ENCODE measurements at places on chromosomes 6 and 20.

DNA sequence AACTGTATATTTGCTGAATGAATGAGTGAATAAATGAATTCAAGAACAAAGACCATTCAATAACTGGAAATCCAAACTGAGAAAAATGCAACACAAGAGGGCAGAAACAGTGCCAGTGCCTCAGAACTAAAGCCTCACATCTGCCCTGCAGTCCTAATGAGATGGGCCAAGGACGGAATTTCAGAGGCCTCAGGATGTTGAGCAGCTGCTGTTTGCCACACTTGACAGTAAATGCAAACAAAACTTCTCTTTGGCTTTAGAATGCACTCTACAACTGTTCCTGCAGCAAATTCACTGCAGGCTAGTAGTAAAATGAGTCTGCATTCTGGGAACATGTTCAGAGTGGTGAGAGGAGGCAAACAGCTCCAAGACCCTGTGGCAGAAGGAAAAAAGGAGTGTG lies 177.6 kb upstream of the LRFN2 start:
- no peak for DNase-seq

GRCh38 chr6:35046862-35047261 lies 94.3 kb downstream of the TCP11 start:
- no peak for DNase-seq

- no peak for DNase-seq
Observed at GRCh38 chr6:30966154-30966553, 17.4 kb upstream of the MUC21 start.

GRCh38 chr20:1108437-1108920 lies 9.9 kb upstream of the PSMF1 start:
- DNase-seq, result peak; percentile 67

DNA sequence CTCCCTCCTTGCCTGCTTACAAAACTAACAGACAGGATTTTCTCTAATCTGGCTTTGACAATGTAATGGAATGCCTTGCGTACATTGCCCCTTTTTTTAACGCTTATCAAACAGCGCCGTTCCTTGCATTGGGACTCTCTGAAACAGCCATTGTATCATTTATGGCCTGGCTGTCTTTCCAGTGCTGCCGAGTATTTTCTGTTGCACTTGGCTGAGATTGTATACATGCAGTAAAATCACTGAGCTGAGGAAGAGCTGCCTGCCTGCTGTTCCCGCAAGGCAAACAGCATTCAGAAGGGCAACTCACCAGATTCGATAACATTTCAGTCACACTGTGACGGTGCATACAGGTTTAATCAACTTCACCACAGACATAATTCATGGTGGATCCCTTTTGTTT lies 106.0 kb downstream of the SH3BGRL2 start:
- no peak for DNase-seq

GRCh38 chr6:44224965-44225305 lies 1.5 kb downstream of the SLC29A1 start:
- no peak for DNase-seq

DNA sequence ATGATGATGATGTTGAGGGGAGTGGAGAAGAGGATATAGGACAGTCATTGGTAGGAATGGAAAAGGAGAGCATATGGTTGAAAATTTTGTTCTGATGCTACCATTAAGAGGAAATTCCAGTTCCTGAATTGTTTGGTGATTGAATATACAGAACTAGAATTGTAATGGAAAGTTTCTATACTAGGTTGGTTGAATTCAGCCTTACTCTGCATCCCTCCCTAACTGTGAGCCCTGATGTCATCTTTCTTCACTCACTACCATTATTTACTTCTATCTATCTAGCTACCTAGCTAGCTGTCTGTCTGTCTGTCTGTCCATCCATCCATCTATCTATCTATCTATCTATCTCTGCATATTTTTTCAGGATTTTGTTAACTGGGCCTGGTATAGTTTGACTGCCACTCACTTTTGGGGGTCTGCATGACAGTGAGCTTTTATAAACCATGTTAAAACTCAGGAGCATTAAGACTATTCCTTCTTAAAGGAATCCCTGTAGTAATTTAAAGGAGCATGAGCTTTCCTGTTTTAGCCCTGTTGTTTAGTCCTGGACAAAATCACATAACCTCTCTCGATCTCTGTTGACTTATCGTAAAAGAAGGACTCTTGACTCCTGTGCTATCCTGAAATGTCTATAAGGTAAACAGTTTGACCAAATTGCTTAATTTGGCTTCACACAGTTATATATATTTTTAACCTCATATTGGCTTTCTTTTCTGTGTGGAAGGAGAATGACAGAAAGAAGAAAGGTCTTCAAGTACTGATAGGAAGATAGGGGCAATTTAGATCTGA lies 71.4 kb downstream of the AKAP7 start:
- DNase-seq, result no peak

DNA sequence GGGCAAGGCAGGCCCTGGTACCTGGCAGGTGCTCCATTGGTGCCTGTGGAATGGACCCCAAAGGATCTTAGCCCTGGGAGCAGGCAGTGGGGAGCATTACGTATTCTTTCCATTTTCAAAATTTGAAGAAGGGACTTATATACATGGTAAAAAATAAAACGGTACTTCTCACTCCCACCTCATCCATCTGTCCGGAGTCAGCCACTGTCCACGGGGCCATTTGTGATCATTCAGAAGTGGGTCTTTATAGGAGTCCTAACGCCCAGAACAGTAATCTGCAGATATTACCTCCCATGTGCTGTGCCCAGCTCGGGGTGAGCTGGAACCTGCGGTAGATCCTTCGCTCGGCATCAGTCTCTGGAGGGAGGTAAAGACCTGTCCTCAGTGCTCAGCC lies 110.4 kb downstream of the SYCP2 start:
- no peak for DNase-seq

- no peak for DNase-seq
Observed at GRCh38 chr6:45702849-45703739, 312.6 kb downstream of the CLIC5 start.

DNA sequence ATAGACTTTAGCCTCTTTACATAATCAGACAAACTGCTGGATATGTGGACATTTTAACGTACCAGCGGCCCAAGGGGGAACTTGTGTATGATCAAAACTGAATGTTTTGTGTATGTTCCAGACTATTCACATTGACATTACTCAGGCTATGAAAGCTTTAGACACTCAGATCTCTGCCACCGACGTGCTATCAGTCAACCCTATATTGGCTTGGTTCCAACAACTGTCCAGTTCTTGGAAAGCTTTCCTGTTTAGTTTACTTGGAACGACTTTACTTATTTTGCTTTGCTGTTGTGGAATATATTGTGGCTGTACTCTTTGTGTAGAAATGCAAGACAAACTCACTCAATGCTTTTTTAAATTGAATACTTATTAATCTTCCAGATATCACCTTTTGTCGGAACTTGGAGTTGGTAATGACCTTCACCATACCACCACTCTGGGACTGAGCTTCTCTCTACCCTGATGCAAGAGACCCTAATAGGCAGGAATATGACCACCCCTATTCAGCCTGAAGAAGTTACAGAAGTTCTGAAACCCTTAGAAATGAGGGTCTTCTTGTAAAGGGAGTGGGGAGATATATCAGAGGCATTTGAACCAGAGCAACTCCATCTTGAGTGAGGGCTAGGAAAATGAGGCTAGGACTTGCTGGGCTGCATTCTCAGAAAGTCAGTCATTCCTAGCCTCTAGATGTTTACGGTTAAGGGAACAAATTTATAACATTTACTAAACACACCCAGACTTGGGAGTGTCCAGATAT lies 49.0 kb upstream of the PAX1 start:
- DNase-seq, result no peak

GRCh38 chr20:34070859-34071258 lies 41.2 kb downstream of the EIF2S2 start:
- no peak for DNase-seq

GRCh38 chr6:134472046-134472445 lies 154.1 kb upstream of the SGK1 start:
- no peak for DNase-seq

GRCh38 chr20:24530131-24530680 lies 60.8 kb downstream of the SYNDIG1 start:
- no peak for DNase-seq

DNA sequence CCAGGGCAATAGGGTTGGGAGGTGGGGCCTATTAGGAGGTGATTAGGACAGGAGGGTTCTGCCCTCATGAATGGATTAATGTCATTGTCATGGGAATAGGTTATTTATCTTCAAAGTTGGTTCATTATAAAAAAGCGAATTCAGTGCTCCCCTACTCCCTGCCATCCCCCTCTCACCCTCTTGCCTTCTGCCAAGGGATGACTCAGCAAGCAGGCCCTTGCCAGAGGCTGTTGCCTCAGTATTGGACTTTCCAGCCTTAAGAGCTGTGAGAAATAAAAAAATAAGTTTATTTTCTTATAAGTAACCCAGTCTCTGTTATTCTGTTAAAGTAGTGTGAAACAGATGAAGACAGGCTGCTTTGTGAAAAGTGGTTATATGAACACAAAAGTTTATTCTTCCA lies 381.1 kb upstream of the ZFP64 start:
- no peak for DNase-seq

DNA sequence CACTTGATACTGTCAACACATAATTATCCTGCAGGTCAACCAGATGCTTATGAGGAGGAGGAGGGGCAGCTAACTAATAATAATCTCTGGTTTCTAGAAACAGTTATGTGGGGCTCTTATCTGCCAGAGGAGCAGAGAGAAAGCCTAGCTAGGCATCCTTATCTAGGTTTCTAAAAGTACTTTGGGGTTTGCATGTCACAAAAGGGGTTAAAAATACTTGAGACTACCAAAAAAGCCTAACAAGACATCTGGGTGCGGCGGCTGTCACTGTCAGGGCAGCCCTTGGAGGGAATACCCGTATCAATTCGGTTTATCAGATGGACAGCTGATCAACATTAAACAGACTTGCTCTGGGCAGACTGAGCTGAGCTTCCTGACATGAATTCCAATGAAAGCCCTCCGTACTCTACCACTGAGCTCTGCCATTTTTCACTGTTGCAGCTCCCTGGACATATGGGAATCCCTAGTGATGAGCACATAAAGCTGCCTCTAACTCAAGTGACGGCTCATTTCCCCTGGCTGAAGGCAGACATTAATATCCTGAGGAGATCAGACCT lies 166.6 kb downstream of the PDSS2 start:
- DNase-seq, result no peak

- no peak for DNase-seq
Observed at GRCh38 chr20:36861625-36861874, 14.4 kb upstream of the TLDC2 start.

DNA sequence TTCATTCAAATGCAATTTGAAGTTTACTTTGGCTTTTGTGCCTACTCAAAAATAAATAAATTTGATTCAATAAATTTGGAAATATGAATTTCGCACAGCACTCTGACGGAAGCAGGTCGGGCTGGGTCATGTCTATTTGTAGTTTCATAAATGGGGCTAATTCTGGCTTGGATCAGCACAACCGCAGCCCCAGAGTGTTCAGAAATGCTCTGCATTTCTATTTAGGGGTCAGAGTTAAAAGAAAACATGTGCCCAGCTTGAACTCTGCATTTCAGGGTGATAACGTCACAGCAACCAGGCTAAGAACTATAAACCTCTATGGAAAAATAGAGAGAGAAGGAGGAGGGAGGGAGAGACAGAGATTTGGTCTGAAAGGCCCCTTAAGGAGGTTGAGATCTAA lies 480.9 kb upstream of the NOX3 start:
- DNase-seq, result no peak

GRCh38 chr6:132131758-132132157 lies 180.6 kb upstream of the CCN2 start:
- DNase-seq, result no peak

GRCh38 chr6:158474961-158475343 lies 84.9 kb upstream of the TMEM181 start:
- no peak for DNase-seq

- no peak for DNase-seq
Observed at GRCh38 chr6:121668259-121668658, 232.8 kb downstream of the GJA1 start.

GRCh38 chr6:151452750-151453427 lies 963 bp upstream of the RMND1 start:
- DNase-seq, result no peak

GRCh38 chr6:96861588-96861987 lies 24.3 kb upstream of the GPR63 start:
- no peak for DNase-seq

GRCh38 chr20:41287327-41287726 lies 30.2 kb downstream of the ZHX3 start:
- DNase-seq, result no peak

DNA sequence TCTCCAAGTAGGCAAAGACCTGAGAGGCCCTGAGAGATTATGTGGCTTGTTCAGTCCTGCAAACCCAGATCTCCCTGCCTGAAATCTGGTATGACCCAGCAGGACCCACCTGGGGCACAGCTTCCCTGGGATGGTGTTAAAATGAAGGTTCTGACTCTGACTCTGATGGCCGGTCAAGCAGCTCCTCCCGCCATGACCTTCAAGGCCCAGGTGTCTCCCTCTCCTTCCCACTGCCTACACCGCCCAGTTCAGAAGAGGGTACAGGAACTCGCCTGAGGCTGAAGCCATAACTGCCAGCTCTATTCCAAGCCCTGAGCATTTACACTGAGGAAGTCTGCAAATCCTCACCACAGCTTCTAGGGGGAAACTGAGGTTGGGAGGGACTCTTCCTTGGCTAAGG lies 5.9 kb upstream of the CST7 start:
- DNase-seq, result no peak

Measured in CD4-positive, alpha-beta T cell treated with Interleukin-17A for 4 hours (primary cell).